NCI-H69 (cell line): ENCODE measurements at places on chromosomes 4 and X.

GRCh38 chr4:167290678-167291077 lies 56.4 kb upstream of the SPOCK3 start:
- peak; percentile 68 for DNase-seq

GRCh38 chr4:128458816-128459215 lies 171.2 kb upstream of the PGRMC2 start:
- DNase-seq = peak; percentile 10

- no peak for DNase-seq
Observed at GRCh38 chrX:101729986-101730385, 70.3 kb upstream of the ARMCX2 start.

DNA sequence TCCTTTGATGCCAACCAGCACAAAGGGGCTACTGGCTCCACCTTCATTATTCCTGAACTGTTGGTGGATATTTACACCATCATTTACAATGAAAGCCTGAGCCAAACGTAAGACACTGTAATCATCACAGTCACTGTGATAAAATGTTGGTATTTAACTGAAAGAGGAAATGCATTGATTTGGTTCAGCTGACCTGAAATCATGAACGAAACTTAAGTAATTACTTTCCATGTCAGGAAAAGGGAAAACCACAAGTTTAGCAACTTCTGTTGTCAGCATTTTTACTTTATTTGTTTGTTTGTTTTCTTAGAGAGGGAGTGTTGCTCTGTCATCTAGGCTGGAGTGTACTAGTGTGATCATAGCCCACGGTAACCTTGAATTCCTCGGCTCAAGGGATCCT lies 247.8 kb upstream of the FAM47A start:
- DNase-seq = no peak

DNA sequence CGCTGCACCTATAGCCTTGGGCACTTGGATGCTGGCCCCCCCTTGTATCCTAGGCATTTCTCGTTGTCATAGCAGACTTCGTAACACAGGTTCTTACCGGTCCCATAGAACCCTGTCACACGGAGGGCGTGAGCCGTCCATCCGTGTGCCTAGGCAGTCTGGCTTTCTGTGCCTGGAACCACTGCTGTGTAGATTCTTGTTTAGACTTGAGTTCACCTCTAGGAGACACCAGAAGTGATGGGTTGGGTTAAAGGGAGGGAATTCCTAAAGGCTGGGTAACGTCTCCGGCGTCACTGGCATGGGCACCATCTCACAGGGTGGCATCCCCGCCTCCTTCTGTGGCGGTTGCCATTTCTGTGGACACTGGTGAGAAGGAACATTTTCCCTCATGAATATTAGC lies 13.5 kb upstream of the NKX1-1 start:
- DNase-seq = no peak

DNA sequence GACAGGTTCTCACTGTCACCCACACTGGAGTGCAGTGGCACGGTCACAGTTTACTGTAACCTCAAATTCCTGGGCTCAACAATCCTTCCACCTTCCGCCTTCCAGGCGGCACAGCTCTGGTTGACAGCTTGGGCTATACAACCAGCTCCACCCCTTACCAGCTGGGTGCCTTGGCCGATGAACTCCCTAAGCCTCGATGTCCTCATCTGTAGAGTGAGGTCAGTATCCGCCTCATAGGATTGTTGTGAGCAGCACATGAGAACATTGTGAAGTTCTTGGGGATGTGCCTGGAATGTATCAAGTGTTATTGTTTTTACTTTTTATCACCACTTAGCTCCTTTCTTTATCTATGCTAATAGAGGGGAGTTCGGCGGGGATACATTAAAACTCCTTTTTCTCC lies 23.3 kb downstream of the UCHL1 start:
- DNase-seq = peak; percentile 21
